Epithelial cell of umbilical artery (primary cell): ENCODE measurements at places on chromosomes 3 and 15. TPM values are rescaled to one million over a fixed set of nuclear protein-coding genes. Genes with fewer than 3 reads are reported as not detected.

Gene HES1
- total RNA-seq = 38.9 and 42.6 TPM in 2 replicates

Gene EPHA6
- not detected in 2 replicates for total RNA-seq

Gene IL16
- under 0.01 TPM in 2 replicates for total RNA-seq

Gene MCTP2
- total RNA-seq = not detected in 2 replicates

Gene CPN2
- total RNA-seq = not detected in 2 replicates
